Neural progenitor cell (in vitro differentiated cells): ENCODE measurements at places on chromosomes 1 and 21.

DNA sequence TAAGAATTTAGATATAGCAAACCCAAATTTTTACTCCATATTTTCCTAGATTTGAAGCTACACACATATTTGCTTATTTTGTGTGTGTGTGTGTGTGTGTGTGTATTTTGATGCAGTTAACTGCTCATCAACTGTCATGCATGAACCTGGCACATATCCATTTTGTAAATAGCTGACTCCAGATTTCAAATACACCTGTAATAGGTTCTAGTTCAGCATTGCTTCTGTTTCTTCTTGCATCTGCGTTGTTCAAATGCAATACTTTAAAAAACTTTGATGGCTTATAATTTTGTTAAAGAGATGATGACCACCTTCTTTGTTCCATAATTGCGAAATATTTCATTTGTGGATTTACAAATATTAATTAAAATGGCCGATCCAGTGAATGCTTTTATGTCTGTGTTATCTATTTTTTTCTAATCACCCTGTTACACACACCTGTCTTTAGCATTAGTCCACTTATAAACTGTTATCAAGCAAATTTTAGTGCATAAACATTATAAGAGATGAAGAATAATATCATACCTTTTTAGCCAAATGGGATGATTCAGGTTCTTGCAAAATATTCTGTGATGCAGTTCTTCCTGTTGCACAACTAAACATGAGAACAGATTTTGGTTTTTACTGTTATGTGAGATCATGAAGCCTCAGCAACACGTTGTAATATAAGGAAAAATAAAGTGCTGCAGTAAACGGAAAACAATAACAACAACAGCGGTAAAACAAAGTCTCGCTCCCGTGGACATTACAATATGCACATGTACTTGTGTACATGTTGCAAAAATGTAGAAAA, 12.7 kb upstream of the S100A11 start:
- DNase-seq = no peak

DNA sequence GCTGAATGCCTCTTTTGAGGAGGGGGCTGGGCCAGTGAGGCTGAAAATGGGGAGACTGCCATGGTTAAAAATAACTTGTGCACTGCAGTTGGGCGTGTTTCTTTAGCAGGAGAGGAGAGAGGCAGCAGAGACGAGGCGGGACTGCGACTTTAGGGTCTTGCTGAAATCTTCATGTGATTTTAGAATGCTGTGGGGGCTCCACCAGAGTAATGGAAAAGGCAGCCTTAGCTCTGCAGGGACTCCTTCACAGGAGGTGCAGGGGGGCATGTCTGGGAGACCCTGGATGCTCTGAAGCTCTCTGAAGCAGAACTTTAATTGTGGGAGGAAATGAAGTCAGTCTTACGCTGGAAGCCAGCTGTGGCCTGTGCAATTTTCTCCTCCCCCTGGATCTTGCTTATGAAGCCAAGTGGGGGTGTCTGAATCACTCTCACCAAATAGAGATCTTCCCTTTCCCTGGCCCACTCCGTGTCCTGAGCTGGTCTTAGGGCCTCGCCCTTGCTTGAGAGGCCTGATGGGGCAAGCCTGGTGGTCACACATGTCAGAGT, 60.8 kb downstream of the NDUFS5 start:
- no peak for DNase-seq

DNA sequence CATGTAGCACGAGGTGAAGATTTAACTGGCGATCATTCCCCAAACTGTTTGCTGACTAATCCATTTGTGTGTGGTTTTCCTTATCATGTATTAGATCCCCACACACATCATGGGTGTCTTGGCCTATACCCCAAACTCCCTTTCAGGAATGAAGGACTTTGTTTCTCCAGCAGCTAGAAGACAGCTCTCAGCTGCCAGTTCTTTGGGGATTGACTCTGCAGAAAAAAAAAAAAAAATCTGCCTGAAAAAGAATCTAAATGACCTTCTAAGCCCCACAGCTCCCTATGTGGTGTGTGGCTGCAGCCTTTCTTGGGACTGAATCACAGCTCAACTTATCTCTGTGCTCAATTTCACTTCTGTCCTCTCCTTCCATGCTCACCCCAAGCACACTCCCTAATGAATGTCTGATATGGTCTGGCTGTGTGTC, 256.3 kb upstream of the DUSP10 start:
- no peak for DNase-seq

- DNase-seq = no peak
Measured at GRCh38 chr1:182185136-182185535, 123.6 kb upstream of the ZNF648 start.

DNA sequence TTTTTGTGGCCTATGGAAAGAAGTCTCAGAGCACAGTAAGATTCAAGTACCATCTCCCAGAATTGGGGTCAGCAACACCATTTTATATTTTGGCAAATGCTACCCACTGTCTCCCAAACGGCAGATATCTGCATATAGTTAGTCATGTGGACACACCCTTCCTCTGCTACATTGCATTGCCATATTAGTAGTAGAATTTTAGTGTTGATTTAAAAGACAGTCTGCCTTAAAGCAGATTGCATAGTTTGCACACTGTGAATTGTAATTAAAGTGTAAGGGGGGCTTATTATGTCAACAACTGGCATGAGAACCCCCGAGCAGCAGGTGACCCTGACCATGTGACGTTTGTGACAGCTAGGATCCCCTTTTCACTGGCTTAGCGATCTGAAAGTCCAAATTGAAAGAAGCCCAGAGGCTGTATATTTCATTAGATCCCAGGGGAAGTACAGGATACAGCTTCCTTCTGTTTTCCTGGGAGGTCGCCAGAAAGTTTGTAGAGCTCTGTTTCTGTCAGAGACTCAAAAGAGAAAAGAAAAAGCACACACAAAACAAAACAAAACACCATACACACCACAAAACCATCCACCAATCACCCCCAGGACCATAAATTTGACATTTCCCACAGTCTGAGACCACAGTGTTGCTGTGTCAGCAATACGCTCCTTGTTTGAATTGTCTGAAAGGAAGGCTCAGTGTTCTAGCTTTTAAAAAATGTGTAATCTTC, 172.4 kb downstream of the NFIA start:
- no peak for DNase-seq

DNA sequence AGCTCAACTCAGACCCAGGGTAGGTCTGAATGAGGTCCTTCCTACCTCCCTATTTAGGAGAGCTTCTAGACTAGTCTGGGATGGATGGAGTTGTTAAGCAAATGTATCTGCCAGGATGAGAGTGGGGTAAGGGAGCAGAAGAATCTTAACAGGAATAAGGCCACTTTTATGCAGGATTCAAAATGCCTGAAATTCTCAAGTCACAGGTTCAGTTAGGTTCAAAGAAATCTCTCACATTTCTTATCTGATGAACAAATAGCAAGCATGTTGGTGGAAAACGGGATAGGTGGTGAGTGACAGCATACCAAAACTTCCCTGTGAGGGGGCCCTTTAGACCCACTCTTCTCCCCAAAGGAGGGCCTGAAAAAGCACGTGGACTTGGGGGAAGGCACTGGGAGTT, 3.0 kb downstream of the SLAMF9 start:
- no peak for DNase-seq

DNA sequence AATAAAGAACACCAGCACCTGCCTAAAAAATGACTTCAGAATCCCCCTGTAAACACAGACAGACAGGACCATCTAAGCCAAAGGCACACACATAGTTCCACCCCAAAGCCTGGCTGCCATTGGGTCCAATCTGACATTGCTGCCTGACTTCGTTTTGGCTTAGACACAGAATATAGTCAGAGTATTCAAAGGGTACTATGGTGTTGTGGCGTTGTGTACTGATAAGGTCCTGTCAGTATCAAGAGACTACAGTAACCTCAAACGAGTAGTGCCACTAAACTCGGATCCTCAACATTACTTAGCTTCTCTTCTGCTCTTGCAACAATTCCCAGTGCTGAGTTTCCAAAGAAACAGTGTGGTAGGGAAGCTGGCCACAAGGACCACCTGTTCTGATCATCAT, 169.3 kb upstream of the NR5A2 start:
- DNase-seq = no peak

GRCh38 chr1:2215909-2216766, 12.0 kb upstream of the SKI start:
- no peak for DNase-seq

- no peak for DNase-seq
Measured at GRCh38 chr1:165060285-165060793, 296.2 kb downstream of the LMX1A start.

- DNase-seq = no peak
Measured at GRCh38 chr1:97621955-97622354, 298.9 kb downstream of the DPYD start.

- DNase-seq = no peak
Measured at GRCh38 chr1:30692201-30692947, 31.0 kb downstream of the MATN1 start.

DNA sequence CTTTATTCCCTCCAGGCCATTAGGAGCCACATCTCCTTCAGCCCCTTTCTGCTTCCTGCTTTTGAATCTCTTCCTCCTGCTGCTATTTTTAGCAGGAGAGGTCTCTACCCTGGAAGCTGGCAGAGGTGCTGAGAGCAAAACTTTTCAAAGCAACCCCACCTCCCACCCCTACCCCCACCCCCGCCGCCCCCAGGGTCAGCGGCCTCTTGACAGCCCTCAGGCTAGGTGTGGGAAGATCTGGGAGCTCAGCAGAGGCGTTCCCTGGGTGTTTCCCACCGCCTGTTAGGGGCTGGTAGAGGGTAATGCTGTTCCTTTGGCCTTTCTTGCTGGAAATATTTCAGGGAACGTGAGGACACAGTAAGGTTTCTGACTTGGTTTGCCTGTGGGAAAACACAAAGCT, 112.5 kb upstream of the CACHD1 start:
- no peak for DNase-seq

DNA sequence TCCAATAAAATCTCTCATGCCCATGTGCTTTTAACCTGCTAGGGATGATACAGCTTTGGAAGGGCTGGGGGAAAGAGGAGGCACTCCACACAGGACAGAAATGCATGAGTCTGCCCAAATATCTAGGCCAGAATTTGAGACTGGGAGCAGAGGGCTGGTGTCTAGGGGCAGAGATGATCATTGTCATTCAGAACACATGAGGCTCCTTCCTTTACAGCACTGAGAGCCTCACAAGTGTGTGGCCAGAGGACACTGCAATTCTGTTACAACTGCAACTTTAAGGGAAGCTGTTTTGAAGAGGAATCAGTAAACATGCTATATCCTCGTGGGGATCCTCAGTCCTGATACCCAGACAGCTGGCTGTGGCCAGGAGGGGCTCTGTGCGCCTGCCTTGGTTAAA, 541.3 kb downstream of the OMA1 start:
- no peak for DNase-seq

DNA sequence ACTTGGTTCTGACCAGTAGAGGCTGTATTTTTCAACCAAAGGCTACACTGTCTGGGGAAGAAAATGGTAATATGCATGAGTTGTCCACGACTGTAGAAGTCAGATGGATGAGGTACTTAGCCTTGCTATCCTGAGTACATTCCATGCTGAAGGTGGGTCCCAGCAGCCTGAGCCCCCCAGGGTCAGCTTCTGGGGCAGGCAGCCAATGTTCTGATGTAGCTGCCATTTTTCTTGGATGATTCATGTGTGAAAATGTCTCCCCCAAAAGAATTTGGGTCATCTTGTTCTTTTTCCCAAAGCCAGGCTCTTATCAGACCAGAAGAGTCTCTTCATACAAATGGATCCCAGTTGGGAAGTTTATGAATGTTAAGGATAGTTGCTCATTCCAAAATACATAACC, 172.2 kb upstream of the UBE2U start:
- no peak for DNase-seq

- no peak for DNase-seq
Measured at GRCh38 chr1:76137746-76138145, 63.2 kb downstream of the ST6GALNAC3 start.

- no peak for DNase-seq
Measured at GRCh38 chr1:190262538-190262937, 215.1 kb downstream of the BRINP3 start.

GRCh38 chr1:21622466-21623315, 46.5 kb downstream of the RAP1GAP start:
- DNase-seq = peak; percentile 93

DNA sequence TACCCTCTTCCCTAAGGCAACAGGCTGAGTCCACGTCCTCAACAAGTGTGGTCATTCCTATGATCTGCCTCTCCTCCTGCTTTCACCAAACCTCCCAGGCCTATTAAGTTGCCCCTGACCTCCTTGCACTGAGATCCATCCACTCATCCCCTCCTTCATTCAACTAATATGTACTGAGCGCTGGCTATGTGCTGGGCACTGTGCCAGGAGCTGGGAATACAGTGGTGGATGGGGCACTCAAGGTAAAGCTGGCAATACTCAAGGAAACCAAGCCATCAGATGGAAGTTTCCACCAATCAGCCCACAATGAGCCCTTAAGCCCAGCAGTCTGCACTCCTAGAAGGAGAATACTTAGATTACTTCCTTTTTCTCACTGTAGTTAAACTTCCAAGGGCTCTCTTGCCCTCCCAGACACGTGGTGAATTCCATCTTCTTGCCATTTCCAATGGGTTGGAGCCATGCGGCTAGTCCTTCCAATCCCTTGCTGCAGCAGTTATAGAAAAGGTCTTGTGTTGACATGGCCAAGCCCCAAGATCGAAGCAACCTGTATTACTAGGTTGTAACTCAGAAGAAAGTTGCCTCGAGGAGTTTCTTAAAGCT, 279.9 kb upstream of the RUNX1 start:
- no peak for DNase-seq

DNA sequence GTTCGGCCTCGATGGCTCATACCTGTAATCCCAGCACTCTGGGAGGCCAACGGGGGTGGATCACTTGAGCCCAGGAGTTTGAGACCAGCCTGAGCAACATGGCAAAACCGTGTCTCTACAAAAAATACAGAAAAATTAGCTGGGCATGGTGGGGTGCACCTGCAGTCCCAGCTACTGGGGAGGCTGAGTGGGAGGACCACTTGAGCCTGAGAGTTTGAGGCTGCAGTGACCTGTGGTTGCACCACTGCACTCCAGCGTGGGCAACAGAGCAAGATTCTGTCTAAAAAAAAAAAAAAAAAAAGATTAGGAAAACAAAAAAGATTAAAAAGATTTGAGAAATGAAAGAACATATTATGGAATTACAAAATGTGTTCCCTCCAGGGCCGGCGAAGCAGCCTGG, 18.4 kb upstream of the IFNAR2 start:
- DNase-seq = no peak

DNA sequence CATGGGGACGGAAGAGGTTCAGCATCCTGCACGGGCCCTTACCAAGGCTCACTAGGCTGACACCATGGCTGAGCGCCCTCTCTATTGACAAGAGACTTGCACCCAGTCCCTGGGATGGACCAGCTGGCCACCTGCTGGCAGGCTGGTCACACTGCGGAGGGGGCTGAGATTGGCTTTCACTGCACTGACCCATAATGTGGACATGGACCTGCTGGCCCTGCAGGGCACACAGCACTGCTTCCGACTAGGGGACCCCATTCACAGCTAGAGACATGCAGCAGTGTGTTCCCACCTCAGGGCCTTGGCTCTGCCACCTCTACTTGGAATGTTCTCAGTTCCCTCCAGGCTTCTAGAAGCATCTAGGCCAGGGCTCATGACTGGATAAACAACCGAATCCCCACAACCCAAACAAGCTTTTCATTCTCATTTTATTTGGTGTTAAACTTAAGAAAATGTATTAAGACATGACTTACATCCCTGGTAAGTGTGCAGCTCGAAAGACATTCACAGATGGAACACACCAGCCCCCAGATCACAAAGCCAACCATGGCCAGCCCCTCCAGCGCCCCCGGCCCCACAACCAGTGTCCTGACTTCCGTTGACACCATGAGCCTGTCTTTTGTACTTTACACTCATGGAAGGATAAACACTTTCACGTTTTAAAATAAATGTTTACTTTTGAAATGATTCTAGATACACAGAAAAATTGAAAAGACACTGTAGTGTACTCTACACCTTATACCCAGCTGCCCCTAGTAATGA, 9.3 kb upstream of the SRARP start:
- DNase-seq = peak; percentile 46

GRCh38 chr1:81682490-81682889, 118.2 kb upstream of the ADGRL2 start:
- DNase-seq = peak; percentile 42
